CD4-positive, alpha-beta T cell treated with Interleukin-15 for 4 hours (primary cell): ENCODE measurements at places on chromosomes 16 and 17.

DNA sequence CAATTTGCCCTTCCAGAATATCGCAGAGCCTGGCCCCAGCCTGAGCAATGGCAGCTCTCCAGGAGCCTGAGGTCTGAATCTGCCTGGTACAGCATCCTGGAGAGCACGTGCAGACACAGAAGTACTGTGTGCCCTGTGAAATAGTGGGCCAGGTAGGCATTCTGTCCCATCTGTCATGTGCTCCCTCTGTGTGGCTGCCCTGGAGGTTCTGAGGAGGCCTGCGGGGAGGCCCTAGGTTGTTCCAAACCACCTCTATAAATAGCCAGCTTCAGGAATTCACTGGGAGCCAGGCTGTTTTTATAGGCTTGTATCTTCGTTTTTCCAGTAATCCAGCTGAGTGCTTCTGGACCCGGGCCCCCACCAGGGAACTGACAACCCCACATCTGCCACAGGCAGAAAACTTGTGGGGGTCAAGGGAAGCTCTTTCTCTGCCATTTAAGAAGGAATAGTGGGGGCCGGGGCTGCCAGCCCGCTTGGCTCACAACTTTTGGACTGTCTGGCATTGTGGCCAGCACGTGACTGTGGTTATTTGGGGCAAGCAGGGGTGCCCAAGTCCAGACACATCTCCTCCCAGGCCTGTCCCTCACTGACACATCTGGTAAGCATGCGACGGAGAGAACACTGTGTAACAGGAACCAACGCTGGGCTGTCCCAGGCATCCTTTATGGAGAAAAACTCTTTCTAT is 356.3 kb upstream of the TNRC6C start:
- no peak for DNase-seq

DNA sequence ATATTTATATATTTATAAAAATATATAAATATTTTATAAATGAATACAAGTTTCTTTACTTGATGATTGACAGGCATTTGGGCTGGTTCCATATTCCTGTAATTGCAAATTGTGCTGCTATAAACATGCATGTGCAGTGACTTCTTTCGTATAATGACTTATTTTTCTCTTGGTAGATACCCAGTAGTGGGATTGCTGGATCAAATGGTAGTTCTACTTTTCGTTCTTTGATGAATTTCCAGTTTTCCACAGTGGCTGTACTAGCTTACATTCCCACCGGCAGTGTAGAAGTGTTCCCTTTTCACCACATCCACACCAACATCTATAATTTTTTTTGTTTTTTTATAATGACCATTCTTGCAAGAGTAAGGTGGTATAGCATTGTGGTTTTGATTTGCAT is 7.8 kb downstream of the ACSM2B start:
- DNase-seq = no peak

DNA sequence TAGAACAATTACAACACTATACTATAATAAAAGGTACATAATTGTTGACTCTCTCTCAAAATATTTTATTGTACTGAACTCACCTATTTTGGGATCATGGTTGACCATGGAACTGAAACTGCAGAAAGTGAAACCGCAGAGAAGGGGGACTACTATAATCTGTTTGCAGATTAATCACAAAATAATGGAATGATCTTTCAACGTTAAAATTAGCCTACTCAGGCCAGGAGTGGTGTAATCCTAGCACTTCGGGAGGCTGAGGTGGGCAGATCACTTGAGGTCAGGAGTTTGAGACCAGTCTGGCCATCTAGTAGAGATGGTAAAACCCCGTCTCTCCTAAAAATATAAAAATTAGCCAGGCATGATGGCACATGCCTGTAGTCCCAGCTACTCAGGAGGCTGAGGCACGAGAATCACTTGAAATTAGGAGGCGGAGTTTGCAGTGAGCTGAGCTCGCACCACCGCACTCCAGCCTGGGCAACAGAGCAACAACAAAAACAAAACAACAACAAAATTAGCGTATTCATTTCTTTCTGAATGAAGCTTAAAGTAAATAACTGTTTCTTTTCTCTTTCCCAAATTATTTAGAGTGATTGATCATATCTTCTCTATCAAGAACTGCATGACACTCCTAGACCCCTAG is 45.6 kb downstream of the IKZF3 start:
- DNase-seq = peak; percentile 43

GRCh38 chr17:27888067-27888466 is 5.1 kb downstream of the LYRM9 start:
- no peak for DNase-seq

DNA sequence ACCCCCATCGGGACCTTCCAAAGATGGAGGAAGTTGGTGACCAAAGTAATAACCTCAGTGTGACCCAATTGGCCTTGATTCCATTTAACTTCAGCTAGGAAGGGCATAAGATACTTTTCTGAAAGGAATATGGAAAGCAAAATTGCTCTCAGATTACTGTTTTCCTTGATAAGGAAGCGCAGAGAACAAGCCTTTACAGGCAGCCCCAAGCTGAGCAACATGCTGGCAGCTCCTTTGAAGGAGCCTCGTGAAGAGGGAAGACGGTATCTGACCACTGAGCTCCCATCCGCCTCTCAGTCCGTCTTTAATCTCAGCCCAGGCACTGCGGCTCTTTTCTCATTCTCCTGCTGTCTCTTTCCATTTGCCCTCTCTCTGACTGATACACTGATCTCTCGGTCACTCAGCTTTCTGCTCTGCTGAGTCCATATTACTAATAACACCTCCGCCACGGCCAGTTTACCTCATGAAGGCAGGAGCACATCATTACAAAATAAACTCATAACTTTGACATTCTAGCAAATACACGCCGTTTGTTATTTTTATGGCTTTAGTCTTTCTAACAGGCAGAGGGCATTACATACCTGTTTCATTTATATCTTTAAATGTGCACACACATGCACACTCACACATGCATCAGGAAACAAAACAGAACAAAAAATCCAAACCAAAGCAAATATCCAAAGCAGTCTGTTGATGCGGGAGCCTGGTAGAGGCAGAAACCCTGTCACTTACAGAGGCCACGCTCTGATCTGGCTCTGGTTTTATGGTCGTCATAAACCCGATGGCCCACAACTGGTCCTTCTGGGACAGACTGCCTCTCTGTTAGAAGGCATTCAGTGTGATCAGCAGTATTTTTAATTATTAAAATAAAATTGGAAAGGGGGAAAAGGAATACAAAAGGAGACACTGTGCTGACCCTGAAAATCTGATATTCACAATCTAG is 183.2 kb downstream of the AATF start:
- DNase-seq = no peak

DNA sequence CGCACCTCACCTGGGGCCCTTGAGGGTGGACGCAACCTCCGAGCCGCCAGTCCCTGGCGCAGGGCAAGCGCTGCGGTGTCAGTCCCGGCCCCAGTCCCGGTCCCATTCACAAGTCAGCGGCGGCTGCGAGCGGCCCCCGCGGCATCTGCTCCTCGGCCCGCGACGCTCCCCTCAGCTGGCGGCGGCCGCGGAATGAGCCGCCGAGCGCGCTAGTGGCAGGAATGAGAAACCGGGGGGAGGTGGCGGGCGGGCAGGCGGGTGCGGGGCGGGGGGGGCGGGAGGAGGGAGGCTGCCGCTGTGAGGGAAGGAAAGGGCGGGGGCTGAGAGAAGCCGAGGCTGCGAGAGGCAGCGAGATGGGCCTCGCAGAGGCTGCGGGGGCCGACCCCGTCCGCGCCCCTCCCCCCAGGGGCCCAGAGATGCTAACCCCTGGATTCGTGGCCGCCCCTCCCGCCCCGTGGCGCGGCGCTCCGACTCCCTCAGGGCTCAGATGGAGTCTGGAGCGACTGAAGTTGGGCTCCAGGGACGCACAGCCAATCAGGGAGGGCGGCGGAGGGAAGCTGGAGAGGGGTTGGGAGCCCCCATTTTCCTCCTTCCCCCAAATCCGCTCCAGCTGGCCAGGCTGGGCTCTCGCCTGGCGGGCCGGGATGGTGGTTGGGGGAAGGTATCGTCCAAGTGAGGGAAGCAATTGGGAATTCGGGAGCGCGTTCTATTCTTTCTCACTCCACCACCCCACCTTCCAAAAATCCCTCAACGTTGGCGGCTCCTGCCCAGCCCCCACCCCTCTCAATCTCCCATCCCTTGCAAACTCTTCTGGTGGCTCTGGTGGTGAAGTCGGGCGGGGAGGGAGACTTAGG is at the start of gene CDH11:
Gene CDH11 (minus strand): TSS at position 194 of the 854 bp plus-strand sequence. CDS start 117,194 bp downstream, outside the sequence.
- no peak for DNase-seq

- no peak for DNase-seq
Observed at GRCh38 chr17:73770849-73771229, 126.6 kb upstream of the SDK2 start.
